GM10248 (cell line): ENCODE measurements at places on chromosomes 2 and 18.
A peak's percentile ranks its signal among the peaks of the same experiment; 100 is the strongest.

DNA sequence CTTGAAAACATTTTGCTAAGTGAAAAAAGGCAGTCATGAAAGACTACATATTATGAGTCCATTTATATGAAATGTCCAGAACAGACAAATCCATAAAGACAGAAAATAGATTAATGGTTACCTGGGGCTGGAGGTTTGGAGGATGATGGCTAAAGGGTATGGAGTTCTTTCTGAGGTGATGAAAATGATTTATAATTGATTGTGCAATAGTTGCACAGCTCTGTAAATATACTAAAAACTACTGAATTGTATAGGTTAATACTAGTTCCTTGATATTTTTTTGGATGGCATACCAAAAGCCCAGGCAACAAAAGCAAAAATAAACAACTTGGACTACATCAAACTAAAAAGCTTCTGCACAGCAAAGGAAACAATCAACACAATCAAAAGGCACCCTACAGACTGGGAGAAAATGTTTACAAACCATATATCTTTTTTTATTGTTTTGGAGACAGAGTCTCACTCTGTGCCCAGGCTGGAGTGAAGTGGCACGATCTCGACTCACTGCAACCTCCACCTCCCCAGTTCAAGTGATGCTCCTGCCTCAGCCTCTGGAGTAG is 21.5 kb downstream of the SOS1 start:
- no peak for DNase-seq

DNA sequence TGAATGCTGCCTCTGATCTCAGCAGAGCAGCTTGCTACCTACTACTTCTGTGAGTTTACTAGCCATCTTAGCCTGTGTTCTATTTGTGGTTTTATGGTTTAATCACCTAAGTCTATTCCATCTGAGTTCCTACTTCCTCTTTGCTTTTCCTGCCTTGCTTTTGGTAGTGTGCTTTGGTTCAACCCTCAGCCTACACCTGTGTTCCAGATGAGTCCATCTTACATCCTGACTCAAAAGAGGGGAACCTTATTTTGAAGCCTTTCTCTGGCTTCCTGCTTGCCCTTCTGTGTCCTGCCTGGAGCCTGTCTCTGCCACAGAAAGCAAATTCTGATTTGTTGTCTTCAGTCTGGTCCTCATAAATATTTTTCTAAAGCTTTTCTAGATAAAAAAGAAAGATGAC is 530.3 kb upstream of the MEX3C start:
- DNase-seq = peak; percentile 20

GRCh38 chr2:189835855-189836558 is 51.8 kb downstream of the PMS1 start:
- DNase-seq = no peak

- DNase-seq = no peak
Measured at GRCh38 chr2:204012072-204012653, 75.6 kb downstream of the ICOS start.

DNA sequence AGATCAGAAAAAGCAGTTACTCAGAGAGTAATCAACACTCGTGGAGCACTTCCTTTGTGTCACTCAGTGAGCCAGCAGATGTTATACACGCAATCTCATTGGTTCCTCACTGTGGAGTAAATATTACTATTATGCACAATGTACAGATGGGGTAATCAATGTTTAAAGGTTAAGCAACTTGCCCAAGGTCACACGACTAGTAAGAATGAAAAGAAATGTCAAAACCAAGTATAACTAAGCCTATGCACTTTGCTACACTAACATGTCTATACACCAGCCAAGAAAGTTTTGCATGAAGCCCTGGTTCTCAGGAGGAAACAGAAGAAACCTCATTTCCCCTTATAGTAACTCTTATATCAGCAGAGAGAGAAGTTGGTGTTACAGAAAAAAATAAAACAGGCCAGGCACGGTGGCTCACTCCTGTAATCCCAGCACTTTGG is 5.4 kb downstream of the METTL21A start:
- DNase-seq = peak; percentile 26

- no peak for DNase-seq
Measured at GRCh38 chr2:13558368-13558767, 841.6 kb downstream of the TRIB2 start.

GRCh38 chr2:67702284-67702683 is 305.2 kb downstream of the ETAA1 start:
- DNase-seq = no peak

GRCh38 chr2:76197842-76198448 is 487.2 kb upstream of the GCFC2 start:
- peak; percentile 11 for DNase-seq

DNA sequence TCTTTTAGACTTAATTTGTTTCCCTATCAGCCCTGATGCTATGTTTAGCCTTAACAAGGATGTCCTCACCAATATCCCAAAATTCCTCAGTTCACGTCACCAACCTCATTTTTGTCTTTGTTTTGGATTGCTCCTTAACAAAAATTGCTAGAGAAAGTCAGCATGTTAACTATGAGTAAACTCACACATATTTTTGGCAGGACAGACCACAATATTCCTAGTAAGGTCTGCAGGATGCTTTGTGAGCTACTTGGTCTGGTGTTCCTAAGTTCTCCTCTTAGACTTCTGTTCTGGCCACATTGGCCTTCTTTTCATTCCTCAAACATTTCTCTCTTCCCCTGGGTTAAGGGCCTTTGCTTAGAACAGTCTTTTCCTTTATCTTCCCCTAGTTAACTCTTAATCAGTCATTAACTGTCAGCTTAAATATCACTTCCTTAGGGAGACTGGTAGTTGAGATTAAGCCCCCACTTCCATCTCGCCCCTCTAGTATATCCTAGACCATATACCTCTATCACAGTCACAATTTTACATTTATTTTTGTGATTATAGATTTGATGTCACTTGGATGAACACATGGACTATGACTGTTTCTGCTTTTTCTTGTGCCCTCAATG is 116.2 kb downstream of the ADCYAP1 start:
- DNase-seq = no peak

DNA sequence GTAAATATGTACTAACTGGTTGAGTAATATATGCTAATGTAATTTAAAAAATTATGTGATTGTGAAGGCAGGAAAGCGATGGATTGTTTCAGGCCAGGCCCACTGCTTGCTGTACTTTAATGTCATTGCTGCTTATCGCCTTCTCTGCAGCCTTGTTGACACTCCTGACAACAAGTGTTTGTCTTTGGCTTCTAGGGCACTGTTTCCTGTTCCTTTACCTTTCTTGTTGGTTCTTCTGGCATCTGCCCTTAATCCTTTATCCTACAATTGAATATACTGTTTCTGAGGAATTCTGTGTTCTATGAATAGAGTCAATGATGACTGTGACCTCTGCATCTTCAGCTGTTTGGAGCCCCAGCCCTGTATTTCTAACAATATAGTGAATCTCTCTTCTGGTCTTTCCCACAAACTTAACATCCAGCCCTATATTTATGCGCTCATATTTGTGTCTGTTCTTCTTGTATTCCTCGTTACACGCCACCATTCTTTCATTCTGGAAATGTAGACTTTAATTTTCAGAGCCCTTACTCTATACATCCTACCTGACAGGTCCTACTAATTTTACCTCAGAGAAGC is 17.6 kb downstream of the ACSL3 start:
- DNase-seq = no peak

DNA sequence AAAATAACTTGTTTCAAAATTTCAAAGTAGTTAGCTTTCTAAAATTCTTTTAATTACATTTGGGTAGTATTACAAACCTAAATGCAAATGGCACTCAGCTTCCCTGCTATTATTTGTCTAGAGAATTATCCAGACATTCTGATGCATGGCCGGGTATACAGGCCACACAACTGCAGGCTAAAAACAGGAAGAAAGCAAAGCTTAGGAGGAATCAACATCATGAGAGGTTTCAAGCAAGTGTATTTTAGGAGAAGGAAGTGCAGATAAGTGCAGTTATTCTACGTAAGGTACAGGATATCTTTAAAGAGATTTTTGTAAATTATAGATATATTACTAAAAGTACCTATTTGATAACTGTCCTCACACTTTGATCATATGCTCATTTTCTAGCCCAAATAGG is 46.8 kb upstream of the RNU4ATAC start:
- DNase-seq = no peak

DNA sequence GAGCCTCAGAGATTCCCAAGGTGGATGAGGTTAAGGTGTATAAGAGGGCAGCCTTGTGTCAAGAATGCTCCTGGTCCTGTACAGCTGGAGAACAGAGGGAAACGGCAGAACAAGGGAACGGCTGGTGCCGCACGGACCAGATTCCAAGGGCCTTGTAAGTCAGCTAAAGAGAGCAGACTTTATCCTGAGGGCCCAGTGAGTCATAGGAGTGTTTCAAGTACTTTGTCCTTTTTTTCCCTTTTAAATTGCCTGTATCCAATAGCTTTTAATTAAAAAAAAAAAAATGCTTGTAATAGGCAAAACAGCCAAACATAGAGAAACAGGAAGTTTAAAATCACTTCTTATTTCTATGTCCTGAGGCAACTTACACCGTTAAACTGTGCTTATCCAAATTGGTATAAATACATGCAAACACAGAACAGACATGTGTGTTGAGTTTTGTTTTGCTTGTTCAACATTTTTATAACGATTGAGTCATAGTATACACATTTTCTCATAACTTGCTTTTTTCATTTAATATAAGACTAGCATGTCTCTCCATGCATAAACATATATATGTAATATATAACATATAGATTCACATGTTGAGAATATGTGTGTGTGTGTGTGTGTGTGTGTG is 42.1 kb upstream of the EVA1A start:
- DNase-seq = no peak

DNA sequence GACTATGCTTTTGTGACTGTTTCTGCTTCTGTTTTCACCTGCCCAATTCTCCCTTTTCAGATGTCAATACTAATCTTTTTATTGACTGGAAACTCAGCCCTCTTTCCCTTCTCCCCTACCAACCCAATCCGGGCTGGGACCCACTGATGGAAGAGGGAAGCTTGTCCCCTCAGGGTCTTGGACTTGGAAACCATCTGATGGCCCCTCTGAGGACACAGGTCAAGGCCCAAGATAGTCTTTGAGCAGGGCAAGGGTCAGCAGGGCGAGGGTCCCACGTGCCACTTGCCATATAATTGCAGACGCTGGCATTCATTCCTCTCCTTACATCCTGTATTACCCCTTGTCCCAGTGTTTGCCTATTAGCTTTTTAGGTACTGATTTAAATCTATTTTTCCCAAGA is 678.2 kb upstream of the FANCL start:
- no peak for DNase-seq

DNA sequence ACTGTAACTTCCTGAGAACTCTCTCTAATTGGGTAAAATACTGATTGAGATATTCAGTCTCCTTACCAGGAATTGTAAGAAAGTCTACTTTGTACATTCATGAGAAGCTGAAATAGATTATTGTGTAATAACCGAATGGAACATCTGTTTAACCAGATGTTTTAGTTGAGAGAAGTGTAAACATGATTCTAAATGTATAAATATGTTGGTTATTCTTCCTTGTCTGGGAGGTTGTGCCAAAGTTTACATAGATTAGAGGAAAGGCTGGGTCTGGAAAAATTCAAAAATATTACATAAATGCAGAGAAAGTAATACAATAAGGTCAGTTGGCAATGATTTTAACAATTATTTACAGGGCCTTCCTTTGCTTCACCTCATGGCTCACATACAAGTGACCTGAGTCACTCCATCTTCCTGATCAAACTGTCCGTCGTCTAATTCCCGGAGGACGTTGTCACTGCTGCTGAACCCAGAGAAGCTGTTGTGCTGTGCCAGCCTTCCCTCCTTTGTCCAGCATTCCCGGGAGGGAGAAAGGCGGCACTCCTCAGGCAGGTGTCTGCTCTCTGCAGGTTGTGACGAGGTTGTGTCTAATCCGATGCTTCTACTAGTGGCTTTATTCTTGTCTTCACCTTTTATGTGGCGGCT is 55.9 kb downstream of the MOB4 start:
- DNase-seq = no peak

DNA sequence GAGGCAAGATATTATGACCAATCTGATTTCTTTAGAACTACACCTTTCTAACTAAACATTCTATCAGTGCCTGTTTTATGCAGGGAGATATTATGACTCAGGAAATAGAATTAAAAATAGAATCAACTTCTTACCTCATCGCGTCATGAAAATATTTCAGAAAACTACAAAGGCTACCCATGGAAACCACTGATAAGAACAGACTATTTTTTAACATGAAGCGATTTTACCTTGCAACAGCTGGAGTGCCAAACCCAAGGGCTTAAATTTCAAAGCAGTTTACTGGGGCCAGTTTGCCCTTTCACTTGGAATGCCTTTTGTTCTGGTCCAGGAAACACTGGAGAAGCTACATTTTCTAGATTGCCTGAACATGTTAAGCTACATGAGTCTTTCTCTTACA is 304.8 kb upstream of the CCDC68 start:
- no peak for DNase-seq

- no peak for DNase-seq
Measured at GRCh38 chr2:169007356-169007755, 23.8 kb downstream of the ABCB11 start.

GRCh38 chr18:39886136-39886535 is 2068.9 kb upstream of the PIK3C3 start:
- no peak for DNase-seq

DNA sequence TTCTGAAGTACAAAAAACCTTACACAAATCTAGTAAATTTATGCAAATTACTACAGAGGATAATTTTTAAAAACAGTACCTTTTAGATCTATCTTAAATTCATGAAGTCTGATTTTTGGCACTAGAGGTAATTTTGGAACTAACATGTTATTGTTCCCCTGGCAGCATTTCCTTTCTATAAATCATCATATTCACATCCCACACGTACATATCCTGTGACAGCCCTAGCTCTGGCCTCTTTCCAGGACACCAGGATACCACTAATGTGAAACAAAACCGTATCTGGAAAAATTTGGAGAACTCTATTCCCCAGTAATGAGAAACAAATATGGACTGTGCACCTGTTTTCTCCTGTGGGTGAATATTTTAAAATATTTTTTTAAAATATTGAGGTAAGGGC is 14.0 kb upstream of the BIRC6 start:
- no peak for DNase-seq

GRCh38 chr18:60996326-60996725 is 336.9 kb upstream of the CDH20 start:
- DNase-seq = no peak

- DNase-seq = no peak
Measured at GRCh38 chr18:46265196-46266156, 161.3 kb downstream of the HAUS1 start.
